Activated T-helper 17 cell treated with anti-CD3 and anti-CD28 coated beads, Interleukin-2, amount 50 U/mL, for 72 hours (primary cell): ENCODE measurements at places on chromosomes 7 and 10. TPM values are rescaled to one million over a fixed set of nuclear protein-coding genes. Genes with fewer than 3 reads are reported as not detected.
A peak's percentile ranks its signal among the peaks of the same experiment; 100 is the strongest.

Gene PCLO
- not detected for total RNA-seq

- peak; percentile 40 for ATAC-seq
These were observed 373 bp downstream of the PAXIP1 start for GRCh38 chr7:155002411-155003091.

Gene C7orf33
- total RNA-seq: not detected

DNA sequence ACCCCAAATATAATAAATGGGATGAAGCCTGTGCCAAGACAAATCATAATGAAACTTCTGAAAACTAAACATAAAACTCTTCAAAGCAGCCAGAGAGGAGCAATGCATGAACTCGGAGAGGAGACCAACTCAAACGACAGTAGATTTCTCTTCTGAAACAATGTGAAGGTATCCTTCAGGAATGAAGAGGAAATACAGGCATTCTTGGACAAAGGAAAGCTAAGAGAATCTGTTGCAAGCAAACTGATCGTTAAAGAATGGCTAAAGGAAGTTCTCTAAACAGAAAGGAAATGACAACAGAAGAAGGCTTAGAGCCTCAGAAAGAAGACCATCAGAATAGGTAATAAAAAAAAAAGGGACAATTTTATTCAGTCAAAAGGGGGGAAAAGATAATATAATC lies 6.6 kb downstream of the GNA12 start:
- no peak for ATAC-seq

DNA sequence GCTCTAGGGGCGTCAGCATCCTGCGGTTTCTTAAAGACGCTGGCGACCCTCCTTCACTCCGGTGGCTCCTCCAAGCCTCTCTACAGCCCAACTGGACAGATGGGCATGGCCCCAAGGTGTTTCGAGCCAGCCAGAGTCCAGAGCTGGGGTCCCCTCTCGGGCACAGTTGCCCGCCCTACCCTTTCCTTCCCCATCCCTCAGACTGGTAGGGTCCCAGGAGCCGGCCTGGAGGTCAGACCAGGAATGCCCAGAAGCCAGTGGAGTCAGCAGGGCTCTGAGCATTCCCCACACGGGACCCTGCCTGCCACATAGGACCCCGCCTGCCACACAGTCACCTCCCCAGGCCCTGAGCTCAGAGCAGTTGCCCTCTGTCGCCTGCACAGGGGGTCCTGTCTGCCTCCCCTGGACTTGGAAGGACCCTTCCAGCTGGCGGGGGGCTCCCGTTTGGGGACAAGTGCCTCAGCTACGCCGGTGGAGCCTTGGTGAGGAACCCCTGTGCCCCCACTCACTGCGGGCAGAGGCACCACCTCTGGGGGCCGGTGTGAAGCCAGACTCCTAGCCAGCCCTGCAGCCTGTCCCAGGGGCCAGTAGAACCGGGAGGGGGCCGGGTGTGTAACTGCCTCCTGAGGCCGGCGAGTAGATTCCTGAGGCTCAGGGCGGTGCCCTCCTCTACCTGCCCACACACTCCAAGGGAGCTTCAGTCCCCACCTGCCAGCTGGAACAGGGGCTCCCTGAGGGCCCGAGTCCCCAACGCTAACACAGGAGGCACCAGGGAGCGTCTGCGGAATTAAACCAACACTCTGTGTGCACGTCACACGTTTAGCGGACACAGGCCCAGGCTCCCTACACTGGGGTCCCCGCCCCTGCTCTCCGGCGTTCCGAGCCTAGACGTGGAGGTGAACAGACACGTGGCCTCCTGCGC lies 19.4 kb upstream of the PDGFA start:
- ATAC-seq: no peak
